Epithelial cell of prostate (primary cell): ENCODE measurements at places on chromosomes 2 and 18.

DNA sequence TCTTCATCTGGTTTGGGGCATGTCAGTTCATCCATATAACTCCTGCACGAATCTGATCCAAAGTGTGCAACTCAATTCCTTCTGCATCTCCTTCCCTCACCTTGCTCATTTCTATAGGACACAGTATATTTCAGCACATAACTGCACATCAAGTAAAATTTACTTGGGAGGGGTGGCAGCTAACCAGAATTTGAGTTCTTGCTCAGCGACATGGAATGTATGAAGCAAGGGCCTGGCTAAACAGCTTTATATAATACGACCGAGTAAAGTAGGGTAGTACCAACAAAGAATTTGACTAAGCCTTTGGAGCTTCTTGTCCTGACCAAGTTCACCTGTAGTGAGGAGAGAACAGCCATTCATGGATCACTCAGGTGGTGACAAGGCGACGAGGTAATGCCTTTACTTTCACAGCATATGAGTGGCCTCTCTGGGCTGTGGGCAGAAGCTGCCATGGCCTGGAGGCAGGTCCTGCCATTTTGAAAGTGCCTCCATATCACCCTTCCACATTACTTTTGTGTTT lies 570.2 kb upstream of the TNP1 start:
- DNase-seq: no peak

DNA sequence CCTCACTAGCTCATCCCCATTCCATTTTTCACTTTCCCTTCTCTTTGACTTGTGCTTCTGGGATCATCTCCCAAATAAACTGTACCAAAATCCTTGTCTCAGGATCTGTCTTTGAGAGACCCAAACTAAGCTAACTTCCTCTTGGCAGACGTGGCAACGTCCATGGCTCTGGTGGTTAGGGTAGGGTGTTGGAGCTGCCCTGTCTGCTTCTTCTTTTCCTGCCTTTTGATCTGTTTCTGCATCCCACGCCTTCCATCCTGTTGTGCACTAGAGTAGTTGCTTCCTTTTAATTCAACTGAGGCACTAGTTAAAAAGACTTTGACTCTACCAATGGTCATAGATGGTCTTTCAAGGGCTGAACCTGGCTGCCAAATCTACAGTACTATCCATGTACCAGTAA lies 5.5 kb upstream of the MAP4K4 start:
- no peak for DNase-seq

GRCh38 chr2:67002618-67003371 lies 394.3 kb upstream of the ETAA1 start:
- peak; percentile 33 for DNase-seq

DNA sequence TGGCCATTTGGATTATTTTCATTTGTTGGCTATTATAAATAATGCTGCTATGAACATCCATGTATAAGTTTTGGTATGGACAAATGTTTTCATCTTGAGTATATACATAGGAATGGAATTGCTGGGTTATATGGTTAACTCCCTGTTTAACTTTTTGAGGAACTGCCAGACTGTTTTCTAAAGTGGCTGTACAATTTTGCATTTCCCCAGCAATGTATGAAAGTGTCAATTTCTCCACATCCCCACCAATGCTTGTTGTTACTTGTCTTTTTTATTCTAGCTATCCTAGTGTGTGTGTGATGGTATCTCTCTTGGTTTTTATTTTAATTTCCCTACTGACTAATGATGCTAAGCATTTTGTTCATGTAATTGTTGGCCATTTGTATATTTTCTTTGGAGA lies 90.6 kb upstream of the CYP26B1 start:
- no peak for DNase-seq

DNA sequence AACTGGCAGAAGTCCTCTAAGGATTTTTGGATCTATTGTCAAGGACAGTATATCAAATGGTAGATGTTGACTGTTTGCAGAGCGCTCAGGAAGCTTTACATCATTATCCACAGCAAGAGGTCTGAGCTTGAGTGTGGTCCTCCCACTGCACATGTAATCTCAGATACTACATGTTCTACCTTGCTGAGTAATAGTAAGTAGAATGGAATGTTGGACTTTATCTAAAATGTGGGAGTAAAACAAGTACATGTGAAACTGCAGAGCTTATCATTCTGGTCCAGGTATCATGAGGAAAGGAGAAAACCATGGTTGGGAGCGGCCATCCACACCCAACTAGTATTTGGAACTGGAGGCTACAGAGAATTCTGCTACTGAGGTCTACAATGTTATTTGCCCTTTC lies 19.3 kb upstream of the CD28 start:
- DNase-seq: peak; percentile 73

DNA sequence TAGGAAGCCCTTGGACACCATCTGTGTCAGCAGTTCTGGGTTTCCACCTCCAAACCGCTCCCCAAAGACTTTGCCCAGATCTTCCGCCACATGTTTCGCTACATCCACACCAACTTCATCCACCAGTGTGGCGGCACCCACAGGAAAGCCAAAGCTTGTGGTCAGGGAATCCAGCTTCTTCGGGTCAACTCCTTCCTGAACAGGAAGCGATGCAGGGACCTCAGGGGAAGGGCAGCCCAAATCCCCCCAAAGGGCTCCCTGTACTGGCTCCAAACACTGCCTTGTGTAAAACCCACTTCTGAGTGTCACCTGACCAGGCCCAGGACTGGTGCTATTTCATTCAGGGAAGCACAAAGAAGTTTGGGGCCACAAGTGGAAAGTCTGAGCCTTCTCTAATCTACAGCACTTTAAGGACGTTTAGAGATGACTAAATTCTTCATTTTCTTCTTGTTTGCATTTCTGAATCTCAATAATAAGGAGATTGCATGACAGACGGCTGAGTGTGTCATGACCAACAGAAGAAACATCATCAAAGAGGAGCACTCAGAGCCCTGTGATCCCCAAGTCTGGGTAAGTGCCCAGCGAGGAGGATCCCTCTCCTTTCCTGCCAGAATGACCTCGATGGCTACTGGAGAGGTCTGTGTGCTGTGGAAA lies 20.8 kb downstream of the GAREM2 start:
- no peak for DNase-seq

DNA sequence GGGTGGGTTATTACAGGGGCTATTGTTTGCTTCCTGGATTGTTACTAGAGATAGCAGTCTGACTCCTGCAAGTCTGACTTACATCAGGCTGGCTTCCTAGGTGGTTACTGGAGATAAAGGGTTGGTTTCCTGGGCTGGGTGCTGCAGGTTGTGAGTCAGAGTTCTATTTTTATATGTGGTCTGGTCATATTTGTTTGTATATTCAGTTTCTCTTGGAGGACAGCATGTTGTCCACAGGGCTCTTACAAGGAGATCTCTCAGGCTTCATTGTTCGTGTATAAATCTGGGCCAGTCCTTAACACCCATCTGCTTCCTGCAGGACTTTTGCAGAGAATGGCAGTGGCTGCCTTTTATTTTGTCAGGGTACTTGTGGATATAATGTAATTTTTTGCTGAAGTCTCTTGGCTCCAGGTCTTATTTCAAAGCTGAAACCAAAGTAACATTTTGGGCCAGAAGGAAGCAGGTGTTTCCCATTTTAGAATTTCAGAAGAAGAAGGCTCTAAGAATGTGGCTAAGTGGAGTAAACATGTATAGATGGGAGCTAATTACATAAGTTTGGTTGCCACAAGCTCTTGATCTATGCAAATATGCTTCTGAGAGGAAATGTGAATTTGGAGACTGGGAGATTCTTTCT lies 65.9 kb upstream of the SLC16A14 start:
- peak; percentile 29 for DNase-seq

DNA sequence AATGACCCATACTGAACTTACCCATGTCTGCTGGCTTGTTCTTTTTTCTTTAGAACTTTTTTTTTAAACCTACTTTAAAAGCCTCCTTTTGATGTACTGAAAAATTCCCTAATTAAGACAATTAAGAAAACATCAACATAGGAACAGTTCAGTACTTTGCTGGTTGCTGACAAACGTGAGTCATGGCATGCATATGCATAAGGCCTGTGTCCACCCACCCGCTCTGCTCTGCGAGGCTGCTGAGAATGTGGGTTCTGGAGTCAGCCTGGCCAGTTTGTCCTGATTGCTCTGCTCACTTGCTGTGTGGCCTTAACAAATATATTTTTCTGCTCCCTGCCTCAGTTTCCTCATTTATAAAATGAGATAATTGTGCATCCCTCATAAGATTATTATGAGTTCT lies 27.3 kb downstream of the LAMA3 start:
- peak; percentile 63 for DNase-seq

DNA sequence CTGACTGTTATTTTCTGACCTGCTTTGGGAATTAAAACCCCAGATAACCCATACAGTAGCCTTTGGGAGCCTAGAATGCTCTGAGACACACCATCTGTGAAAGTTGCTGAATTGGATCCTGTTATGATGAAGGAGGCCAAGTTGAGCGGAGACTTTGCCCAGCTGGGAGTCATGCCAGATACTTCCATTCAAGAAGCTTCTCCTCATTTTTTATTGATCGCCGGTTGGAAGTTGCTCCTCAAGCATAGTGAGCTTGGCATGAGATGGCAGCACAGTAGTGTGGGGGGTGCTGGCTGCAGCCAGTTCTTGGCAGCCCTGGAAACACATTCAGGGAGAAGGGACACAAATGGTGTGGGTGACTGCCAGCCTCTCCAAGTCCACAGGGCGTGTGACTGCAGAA lies 270.7 kb upstream of the NRP2 start:
- no peak for DNase-seq

- no peak for DNase-seq
These were observed 61.6 kb downstream of the COPS8 start for GRCh38 chr2:237147317-237147716.

- DNase-seq: no peak
These were observed 68.2 kb upstream of the CXCR4 start for GRCh38 chr2:136185981-136186776.

- DNase-seq: peak; percentile 39
These were observed 12.5 kb upstream of the LBH start for GRCh38 chr2:30218814-30219213.

- DNase-seq: no peak
These were observed 5.4 kb downstream of the SEC11C start for GRCh38 chr18:59145055-59145454.

DNA sequence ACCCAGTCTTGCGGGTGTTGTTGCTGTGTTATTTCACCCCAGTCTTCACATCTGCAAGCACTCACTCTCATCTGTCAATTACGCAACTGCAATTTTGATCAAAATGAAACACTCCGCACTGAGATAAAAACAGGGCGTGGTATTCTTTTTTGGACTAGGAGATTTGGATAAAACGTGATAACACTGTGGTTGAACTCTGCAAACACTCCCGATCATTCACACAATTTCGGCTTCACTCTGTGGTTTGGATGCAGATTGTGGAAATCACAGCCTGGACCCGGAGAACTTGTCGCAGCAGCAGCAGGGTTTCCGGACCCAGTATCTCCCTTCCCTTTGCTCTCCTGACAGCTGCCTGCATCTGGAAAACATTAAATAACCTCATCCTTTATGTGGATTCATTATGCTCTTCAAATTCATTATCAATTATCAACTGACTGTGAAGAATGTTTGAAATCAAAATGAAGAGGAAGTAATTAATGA lies 49.4 kb upstream of the APCDD1 start:
- DNase-seq: no peak

DNA sequence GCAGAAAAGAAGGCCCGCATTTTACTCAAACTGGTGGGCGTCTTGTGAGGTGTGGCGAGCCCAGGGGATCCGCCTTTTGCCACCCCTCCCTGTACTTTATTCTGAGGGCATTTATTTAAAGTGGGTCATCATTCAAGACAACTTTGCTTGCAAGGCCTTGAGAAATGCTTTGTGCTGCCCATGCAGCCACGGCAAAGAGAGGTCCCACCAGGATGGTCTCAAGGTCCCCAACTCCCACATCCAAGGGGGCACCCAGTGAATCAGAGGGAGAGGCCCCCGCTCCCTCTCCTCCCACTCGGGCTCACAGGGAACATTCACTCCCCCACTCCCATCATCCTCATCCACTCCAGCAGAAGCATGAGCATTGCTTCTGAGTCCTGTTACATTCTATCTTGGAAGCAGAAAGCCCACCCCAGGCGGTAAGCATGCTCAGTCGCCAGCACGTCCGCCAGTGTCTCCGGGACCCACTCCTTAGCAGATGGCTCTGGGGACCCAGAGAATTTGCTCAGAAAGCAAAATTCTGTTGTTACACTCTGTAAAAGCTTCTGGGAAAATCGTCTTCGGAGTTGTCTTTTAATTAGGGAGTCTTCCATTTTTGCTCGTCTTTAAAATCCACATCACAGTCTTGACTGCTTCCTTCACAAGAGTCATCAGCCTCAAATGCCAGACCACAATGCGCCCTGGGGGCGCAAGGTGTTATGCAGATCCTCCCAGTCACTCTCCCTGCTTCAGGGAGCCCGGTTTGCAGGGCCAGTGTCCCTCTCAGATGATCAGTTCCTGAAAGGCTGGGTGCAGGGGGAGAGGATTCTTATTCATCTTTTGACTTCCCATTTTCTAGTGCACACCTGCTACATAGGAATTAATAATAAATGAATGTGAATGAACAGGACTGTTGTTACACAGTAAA lies 99.4 kb upstream of the NCK2 start:
- no peak for DNase-seq

DNA sequence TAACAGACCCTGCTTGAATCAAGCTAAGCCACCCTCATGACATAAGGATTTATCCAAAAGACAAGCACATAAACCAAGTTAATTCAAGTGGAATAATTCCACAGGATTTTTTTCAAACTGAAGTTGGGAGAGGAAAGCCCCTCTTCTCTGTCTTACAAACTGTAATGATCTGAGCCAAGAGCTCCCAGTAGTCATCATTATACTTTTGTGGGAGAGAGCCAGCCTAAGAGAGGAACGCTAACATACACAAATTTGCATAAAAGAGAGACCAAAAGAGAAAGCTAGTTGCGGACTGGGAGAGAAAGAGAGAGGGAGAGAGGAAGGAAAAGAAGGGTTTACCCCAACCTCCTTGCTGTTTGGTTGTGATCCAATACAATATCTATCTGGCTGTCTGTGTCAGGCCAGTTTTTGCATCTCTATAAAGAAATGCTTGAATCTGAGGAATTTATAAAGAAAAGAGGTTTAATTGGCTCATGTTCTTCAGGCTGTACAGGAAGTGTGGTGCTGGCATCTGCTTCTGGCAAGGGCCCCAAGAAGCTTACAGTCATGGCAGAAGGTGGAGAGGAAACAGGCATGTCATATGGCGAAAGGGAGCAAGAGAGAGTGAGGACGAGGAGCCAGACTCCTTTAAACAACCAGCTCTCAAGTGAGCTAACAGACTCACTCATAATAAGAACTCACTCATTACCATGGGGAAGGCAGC lies 20.8 kb upstream of the PUM2 start:
- DNase-seq: no peak

GRCh38 chr2:230925879-230926765 lies 1.1 kb upstream of the GPR55 start:
- no peak for DNase-seq

DNA sequence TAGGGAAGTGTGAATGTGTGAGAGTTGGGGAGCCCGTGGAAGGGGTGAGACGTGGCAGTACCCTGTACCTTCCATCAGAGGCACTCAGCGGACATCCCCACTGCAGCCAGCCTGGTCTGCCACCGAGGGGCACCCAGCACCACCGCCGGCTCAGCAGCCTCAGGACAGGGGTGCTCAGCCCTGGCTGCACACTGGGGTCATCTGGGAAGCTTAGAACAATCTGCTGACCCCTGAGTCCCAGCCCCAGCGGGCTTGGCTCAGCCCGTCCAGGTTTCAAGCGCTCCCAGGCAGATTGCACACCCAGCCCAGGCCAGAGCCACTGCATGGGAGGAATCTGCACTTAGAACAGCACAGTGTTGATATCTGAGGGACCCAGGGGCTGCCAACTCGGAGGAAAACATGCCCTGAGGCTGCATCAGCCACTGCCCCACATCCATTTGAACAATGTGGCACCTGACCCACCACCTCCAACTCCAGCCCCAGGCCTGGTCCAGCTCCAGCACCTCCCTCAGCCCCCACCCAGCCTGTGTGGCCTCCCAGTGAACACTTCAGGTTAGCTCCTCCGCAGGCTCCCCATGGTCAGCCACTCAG lies 147.1 kb upstream of the OTOS start:
- DNase-seq: no peak
